AG08395 (cell line): ENCODE measurements at places on chromosomes 7 and 10.
A peak's percentile ranks its signal among the peaks of the same experiment; 100 is the strongest.

- no peak for DNase-seq
Measured at GRCh38 chr10:84668186-84668763, 339.9 kb downstream of the CCSER2 start.

DNA sequence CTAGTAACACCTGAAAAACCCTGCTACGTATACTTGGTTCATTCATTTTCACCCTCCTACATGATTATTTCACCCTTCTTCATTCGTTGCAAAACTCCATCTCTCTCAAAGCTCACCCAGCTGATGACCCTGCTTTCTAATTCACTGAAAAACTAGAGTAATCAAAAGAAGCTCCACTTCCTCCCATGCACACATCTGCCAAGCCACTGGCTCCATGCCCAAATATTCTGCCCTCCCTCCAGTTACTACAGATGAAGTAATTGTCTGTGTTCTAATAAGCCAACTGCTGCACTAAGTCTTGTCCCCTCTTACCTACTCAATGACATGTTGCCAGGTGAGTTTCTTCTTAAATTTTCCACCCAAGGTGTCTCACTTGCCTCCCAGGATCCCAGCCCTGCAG, 96.9 kb upstream of the CCDC71L start:
- peak; percentile 42 for DNase-seq

- DNase-seq: no peak
Measured at GRCh38 chr10:118590334-118590733, 5.1 kb downstream of the PRLHR start.

- DNase-seq: no peak
Measured at GRCh38 chr10:124578231-124579010, 116.8 kb downstream of the LHPP start.

- no peak for DNase-seq
Measured at GRCh38 chr10:22723783-22724182, 9.4 kb upstream of the PIP4K2A start.

- no peak for DNase-seq
Measured at GRCh38 chr7:79180533-79180932, 272.9 kb downstream of the MAGI2 start.

GRCh38 chr10:63208986-63209385, 75.9 kb downstream of the NRBF2 start:
- peak; percentile 39 for DNase-seq

- DNase-seq: no peak
Measured at GRCh38 chr10:44963772-44964633, 4.4 kb downstream of the RASSF4 start.

DNA sequence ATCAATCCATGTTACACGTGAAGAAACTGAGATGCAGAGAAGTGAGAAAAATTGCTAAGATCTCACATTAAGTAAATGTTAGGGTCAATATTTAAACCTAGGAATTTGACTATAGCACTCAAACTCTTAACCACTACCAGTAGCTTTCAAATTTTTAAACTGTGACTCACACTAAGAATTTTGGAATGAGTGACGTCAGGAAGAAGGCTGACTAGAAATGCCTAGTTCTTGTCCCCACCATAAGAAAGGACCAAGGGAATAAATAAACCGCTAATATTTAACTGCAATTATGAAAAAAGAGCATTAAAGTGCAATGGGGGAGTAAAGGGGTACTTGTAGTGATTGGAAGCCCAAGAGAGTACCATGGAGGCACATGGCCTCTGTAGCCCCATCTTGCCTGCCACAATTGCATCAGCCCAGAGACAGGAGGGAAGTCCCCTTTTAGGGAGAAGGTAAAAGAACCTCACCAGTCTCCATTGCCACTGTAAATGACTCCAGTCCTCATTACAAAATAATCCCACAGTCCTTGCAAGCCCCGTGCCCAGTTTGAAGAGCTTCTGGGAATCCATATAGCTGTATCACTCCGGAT, 3.5 kb upstream of the AKR1B1 start:
- DNase-seq: peak; percentile 82

- DNase-seq: no peak
Measured at GRCh38 chr10:87715552-87716347, 56.1 kb downstream of the PAPSS2 start.

DNA sequence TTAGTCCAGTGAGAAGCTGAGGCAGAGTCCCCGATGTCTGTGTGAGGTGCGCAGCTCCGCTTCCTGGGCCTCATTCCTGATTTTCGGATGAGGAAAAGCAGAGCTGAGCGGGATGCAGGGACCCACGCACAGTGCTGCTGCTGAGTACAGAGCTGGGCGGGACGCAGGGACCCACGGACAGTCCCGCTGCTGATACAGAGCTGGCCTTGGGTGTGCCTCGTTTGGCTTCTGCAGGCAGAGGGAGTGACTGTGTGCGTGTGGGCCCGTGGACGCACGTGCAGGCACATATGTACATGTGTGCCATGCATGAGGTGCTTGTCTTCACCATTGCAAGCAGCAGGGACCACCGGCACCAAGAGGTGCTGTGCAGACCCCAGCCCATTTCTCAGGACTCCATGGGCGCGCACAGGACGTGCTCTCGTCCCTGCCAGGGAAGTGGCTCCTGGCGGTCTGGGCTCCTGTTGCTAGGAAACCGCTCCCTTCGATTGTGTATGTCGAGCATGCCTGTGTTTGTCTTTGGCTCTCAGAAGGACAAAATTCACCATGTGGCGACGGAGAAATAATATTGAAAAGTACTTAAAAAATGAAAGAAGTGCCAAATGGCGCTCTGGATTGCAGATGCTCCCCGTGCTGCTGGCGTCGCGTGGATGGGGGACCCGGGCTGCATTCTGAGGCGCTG, 303.8 kb upstream of the MKI67 start:
- DNase-seq: no peak

- peak; percentile 32 for DNase-seq
Measured at GRCh38 chr10:116826803-116827202, 22.5 kb upstream of the ENO4 start.

DNA sequence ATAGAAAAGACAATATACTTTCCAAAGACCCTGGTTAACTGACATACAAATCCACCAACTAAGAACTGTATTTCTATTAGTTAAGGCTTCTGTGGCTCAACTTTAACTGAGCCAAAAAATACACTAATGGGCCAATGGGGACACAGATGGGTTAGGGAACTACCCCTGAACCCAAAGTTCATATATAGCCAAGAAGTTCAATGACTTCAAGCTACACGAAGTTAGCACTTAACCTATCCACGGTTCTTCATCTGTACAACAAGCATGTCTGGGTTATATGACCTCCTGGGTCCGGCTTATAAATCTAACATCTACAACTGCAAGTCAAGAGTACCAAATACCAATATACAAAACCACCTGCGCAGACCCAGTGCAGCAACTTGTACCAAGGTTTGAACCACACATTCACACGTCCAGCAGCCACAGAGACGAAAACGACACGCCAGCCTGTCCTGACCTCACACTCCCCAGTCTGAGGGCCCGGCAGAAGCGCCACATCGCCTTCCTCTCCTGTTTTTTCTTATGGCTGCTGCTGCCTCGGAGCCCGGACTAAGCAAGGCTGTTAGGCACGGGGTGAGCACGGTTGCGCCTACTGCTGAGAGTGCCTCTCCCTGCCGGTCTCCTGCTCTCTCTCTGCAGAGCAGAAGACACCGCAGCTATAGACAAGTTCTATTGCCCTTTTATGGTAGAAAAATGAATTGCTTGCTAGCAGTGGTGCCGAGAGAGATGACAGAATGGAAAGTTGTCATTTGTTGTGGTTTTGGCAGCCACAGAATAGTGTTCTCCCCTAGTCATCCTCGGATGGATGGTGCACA, 86.3 kb downstream of the RNF216 start:
- DNase-seq: peak; percentile 81

- DNase-seq: no peak
Measured at GRCh38 chr7:73762659-73762999, 7.4 kb downstream of the CLDN3 start.

GRCh38 chr7:143372070-143372469, 9.1 kb upstream of the ZYX start:
- DNase-seq: no peak

- DNase-seq: peak; percentile 38
Measured at GRCh38 chr7:82605247-82605864, 161.8 kb upstream of the CACNA2D1 start.

DNA sequence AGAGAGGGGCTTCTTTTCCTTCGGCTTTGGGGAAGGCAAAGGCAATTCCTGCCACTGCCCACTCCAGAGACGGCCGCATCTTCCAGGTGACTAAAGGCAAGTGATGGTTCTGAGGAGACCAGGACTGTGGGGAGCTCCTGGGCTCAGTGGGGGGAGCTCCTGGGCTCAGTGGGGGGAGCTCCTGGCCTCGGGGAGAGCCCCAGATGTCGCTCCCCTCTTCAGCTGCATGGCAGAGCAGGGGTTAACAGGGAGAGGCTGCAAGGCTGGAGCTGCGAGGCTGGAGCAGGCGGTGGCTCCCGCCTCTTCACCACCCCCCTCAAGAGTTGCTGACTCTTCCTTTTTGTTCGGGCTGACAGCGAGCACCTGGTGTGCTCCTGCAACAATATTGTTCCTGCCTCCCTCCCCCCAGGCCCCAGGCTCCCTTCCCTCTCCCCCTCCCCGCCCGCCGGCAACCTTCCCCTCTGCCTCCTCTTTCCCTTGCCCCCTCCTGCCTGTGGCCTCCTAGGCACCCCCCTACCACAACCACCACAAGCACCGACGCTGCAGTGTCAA, 56.3 kb upstream of the LBX1 start:
- no peak for DNase-seq

- no peak for DNase-seq
Measured at GRCh38 chr10:10967581-10968256, 50.0 kb upstream of the CELF2 start.

GRCh38 chr7:98200364-98200763, 10.9 kb upstream of the BHLHA15 start:
- no peak for DNase-seq

DNA sequence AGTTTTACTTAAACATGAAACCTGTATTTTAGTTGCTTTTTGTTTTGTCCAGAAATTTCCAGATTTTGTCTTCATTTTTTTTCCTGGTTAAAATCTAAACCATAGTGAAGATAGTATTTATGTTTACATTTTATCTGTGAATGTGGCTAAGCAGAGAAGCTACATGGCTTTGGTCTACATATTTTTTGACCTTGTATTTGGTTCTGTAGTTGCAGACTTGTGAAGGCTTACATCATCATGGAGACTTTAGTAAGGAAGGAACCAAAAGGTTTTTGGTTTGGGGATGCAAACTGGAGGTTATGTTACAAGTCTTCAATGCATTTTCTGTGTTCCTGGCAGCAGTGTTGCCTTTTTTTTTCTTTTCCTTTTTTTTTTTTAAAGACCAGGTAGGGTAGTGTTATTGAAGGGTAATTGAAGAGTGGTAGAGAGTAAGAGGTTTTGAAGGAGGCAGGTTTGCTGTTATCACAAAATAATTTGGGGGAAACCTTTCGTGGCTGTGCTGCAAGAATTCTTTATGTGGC, 30.9 kb upstream of the VDAC2 start:
- no peak for DNase-seq

GRCh38 chr10:125781374-125781773, 5.8 kb upstream of the MMP21 start:
- no peak for DNase-seq

DNA sequence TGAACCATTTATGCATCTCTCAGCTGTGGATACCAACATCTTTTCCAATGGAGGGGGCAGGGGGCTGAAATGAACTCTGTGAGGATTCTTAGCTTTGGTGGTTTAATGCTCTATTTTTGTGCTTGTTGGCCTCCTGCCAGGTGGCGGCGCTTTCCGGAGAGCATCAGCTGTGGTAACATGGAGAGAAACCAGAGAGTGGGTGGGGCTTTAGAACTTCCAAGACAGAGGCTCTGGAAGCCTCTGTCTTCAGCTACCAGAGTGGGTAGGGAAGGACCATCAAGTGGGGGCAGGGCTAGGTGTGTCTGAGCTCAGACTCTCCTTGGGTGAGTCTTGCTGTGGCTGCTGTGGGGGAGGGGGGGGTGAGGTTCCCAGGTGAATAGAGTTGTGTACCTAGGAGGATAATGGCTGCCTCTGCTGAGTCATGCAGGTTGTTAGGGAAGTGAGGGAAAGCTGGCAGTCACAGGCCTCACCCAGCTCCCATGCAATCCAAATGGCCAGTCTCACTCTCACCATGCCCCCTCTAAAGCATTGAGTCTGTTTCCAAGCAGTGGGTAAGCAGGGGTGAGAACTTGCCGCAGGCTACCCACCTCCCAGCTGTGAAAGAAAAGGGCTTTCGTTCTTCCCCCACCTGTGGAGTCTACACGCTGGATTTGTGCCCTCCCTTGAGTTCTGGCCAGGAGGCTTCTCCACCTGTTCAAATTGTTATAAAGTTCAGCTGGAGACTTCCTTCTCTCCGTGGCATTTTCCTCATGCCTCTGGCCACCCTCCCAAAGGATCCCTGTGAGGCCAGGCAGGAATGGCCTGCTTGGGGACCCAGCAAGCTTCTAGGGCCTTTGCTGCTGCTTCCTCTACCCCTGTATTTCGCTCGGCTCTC, 527.0 kb downstream of the NEBL start:
- DNase-seq: no peak

DNA sequence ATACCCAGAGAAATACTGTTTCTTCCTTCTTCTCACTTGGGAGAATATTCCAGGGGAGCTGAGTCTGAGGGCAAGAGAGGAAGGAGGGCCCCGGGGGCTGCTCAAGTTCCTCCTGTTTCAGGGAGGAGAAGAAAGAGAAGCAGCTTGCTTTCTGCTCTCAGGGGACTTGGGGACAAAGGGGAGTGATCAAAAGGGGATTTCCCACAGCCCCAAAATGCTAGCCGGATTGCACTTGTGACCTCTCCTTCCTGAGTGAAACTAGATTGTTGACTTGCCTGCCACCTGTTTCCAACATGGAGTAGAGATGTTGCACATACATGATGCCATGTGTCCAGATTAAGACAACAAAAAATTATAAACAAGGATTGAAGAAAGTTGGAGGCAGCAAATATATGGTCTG, 28.7 kb upstream of the PDCD4 start:
- no peak for DNase-seq

GRCh38 chr7:2729893-2730716, 42.1 kb downstream of the AMZ1 start:
- no peak for DNase-seq

- DNase-seq: peak; percentile 63
Measured at GRCh38 chr7:2796358-2797352, 47.5 kb downstream of the GNA12 start.

- no peak for DNase-seq
Measured at GRCh38 chr7:12839508-12840153, 152.2 kb downstream of the ARL4A start.

- no peak for DNase-seq
Measured at GRCh38 chr7:50627824-50628361, 62.7 kb upstream of the DDC start.

DNA sequence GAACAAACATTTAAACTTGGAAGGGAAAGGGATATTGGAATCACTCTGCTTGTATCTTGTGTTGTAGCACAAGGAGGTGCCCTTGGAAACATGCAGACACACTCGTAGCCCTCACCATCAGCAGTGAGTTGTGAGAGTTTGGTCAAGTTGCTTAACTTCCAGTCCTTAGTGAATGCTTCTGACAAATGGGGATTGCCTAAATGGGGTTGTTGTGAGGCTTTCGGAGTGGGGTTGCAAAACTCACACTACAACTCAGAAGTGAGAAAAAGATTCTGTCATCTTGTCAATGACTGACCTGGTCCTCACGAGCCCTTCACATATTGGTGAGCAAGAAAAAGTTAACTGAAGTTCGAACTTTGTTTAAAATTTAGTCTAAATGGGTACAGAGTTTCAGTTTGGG, 29.0 kb upstream of the GSDME start:
- no peak for DNase-seq

GRCh38 chr7:138001529-138002095, at the start of gene CREB3L2:
CREB3L2 (minus strand) TSS chr7:138002086; CDS start chr7:138001705, 381 bp downstream.
- DNase-seq: peak; percentile 19
